ENCODE measurements at places on chromosomes 5 and 9.
A peak's percentile ranks its signal among the peaks of the same experiment; 100 is the strongest.

- DNase-seq, result no peak
Measured at GRCh38 chr9:68927165-68927564, 86.7 kb downstream of the PRKACG start.

DNA sequence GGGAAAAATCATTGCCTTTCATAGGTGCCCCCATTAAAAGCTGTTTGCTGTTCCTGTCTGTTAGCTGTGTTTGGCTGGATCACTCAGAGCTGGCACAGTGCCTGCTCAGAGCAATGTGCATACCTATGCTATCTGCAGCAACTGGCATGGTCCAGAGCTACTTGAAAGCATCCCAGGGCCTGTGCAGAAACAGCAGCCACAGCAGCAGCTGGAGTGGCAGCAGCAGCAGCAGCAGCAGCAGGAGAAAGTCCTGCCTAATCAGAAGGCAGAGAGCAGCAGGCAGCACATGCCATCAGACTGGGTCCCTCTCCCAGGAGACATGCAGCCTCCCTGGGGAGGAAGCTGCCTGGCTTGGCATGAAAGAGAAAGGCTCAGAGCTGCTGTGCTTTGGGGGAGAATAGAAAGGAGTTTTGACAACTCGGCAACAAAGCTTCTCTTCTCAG lies 243.8 kb upstream of the WWC1 start:
- DNase-seq, result peak; percentile 24

DNA sequence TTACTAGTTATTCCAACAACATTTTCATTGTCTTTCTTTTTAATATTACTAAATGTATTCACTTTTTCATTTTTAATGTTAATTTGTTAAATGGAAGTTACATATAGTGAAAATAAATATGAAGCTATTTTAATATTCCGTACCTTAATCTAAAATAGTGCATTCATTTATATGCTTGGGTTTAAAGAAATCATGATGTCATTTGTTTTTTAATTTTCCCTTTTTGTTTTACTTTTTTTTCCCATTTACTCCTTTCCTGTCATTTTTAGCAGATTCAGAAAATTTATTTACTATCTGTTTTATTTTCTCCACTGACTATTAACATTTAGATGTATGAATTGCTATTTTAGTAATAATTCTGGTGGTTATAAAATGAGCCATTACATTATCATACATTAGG lies 183.0 kb upstream of the CDH9 start:
- no peak for DNase-seq

DNA sequence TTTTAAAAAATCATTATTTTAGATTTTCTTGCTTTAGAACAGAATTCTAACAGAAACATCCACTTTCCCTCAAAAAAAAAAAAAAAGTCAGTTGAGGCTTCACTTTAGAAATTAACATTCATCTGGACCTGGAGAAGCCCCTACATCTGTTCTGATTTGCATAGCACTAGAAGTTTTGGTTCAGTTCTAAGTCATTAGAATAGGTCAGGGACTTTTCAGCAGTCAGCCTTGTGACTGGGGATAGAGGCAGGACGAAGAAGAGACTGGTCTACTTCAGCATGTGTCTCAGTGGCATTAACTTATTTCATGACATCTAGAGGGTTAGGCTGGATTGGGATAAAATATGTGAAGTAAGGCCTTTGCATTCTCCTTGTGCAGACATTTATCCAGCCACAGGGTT lies 215.8 kb upstream of the DAB2 start:
- no peak for DNase-seq

DNA sequence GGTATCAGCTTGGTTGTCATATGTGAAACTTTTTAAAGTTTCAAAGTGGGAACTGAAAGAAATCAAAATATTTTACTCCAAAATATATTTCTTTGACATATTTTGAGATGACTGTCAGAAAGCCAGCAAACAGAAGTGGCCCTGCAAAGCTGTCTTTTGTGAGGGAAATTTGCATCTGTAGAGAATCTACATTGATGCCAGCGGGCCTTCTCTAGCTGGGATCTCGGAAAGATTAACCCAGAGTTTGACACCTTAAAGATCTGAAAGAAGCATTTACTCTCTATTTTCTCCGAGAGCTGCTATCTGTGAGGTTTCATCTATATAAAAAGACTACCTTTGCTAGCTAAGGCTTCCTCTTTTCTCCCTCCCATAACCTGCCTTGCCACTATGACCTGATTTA lies 303.6 kb downstream of the FBXL17 start:
- no peak for DNase-seq

DNA sequence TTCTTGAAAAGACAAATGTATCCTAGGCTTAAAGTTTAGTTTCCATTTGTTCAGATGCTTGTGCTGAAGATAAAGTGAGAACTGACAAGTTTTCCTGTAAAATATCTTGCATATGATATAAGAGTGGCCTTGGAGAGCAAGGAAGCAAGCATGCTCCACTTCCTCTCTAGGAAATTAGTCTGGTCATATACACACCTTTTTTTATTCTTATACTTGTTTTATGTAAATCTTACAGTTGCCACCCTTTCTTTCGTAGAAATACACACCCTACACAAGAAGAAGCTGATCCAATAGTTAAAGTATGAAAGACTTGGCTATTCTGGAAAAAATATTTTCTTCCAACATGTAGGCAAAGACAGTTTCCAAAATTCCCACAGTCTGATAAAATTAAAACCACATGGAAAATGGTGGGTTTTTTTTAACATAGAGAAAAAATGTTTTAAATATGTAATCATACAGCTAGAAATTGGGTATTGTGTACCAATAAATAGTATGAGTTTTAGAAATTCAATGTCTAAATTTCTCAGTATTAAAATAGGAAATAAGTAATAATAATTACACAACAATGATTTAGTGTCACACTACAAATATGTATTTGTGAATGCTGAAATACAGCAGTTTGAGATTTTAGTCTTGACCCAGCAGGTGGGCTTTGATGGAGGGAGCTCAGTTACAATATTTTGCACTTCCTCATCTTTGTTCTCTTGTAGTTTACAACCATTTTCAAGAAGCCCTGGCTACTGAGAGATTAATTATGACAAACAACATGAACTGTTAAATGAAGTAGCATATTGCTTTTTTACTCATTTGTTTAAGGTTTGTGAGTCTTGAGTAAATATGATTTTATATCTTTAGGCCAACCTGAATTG lies 185.7 kb upstream of the GNA14 start:
- DNase-seq, result no peak

GRCh38 chr5:58273711-58274110 lies 186.2 kb downstream of the PLK2 start:
- DNase-seq, result no peak

DNA sequence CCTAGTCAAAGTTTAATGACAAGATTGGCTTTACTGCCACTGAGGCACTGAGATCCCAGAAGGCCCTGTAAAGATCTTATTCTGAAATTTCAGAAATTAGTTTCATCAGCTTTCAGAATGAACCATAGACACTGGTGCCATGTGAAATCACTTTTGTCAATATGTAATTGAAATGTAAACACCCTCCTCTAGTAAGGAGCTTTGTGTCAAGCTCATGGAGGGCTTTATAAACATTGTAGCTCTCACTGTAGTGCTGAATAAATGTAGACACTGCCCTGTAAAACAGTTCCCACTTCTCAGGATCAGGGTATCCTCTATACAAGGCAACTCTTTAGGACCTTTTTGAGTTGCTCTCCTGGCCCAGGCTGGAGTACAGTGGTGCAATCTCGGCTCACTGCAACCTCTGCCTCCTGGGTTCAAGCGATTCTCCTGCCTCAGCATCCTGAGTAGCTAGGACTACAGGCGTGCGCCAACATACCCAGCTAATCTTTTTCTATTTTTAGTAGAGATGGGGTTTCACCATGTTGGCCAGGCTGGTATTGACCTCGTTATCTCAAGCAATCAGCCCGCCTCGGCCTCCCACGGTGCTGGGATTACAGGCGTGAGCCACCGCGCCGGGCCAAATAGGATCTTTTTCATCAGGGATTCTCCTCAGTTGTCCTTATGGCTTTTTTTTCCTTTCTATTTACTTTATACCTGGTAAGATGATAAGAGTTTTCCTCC lies 1823.9 kb upstream of the CDH9 start:
- DNase-seq, result no peak

DNA sequence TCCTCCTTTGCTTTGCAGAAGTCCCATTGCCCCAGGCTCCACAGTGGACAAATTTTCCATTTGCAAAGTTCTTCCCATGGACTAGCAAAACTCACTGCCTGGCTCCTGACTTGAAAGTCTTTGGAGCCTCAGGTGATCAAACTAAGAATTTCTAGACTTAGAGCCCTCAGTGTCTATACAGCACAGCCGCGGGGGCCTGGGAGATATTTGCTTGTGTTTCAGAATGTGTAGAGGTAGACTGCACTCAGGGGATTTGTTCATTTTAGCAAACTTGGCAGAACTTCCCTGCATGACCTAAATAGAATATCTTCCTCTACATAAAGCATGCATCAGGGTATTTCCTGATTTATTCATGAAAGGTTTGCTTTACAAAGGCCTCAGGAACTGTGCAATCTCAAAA lies 384.2 kb upstream of the ZNF462 start:
- DNase-seq, result no peak

- no peak for DNase-seq
Measured at GRCh38 chr9:114238472-114238871, 83.1 kb downstream of the COL27A1 start.

GRCh38 chr5:121841892-121842291 lies 9.8 kb upstream of the FTMT start:
- no peak for DNase-seq

DNA sequence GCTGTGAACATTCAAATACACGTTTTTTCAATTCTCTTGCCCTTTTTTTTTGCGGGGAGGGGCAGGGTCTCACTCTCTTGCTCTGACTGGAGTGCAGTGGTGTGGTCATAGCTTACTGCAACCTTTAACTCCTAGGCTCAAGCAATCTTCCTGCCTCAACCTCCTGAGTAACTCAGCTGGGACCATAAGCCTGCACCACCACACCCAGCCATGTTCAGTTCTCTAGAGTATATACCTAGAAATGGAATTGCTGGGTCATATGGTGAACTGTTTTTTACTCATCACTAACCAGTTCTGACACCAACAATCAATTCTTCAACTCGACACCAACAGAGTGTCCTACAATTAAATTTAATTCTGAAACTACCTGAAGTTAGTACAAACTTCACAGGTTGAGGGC lies 85.5 kb upstream of the ZNF169 start:
- no peak for DNase-seq

Data from BE2C (cell line).